T-cell (primary cell): ENCODE measurements at places on chromosomes 1 and 21. TPM values are rescaled to one million over a fixed set of nuclear protein-coding genes. Genes with fewer than 3 reads are reported as not detected.

The HORMAD1 gene
- total RNA-seq, result 0.55 TPM

The DIP2A gene
- total RNA-seq, result 132 TPM

The RIPK4 gene
- 0.32 TPM for total RNA-seq

The VSIG8 gene
- total RNA-seq, result not detected

The LAMC1 gene
- 2.1 TPM for total RNA-seq

The SMCP gene
- total RNA-seq, result not detected

The MCOLN3 gene
- 2.2 TPM for total RNA-seq

The SLC44A3 gene
- 0.30 TPM for total RNA-seq

The HCRTR1 gene
- total RNA-seq, result not detected

The ILF2 gene
- 90.0 TPM for total RNA-seq

The CHRM3 gene
- 0.03 TPM for total RNA-seq

The PTPN7 gene
- 124 TPM for total RNA-seq

The REG4 gene
- total RNA-seq, result 4.6 TPM

The SLFNL1 gene
- 0.25 TPM for total RNA-seq
